ENCODE measurements at places on chromosomes 11 and 22.

DNA sequence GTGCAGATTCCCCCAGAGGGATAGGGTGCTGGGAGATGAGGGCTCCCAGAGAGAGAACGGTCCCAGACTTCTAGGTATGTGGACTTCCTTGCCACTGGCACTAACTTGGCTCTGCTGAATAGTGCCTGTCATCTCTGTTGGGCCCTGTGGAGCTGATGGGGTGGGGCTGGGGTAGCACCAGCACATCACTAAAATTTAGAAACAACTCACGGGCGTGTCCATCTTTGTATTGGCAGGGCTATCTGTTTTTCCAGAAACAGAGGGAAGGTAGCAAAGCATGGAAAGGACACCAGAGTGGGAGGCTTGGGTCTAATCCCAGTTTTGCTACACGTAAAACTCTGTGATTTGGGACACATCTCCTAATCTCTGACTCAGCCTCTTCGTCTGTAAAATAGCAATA, 25.8 kb downstream of the SWAP70 start:
- DNase-seq, result no peak

DNA sequence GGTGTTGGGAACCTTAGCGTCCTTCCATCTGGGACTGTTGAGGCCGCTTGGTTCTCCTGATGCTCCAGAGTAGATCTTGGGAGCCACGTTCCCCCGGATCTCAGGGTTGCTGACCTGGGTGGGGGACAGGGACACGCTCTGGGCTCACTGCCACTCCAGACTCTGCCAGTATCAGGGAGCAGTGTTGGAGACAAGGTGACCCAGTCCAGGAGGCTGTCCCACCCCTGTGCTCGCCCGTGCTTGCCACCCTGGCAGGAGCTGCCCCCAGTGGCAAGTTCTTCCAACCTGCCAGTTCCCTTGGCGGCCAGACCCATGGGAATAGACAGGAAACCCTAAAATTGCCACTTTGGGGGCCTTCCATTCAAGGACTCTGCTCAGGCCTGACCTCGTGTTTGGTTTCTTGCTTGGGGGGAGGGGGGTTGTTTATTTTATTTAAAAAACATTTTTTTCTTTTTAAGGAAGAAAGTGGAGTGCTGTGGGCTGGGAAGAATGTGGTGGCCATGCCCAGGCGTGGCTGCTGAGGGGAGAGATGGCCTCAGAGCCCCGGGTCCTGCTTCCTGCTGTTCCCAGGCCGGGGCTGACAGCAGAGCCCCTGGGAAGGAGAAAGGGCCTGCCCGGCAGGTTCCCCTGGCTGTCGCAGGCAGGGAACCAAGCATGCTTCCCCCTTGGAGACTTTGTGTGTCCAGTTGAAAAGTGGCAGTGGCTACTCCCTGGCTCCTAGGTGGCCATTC, 7.2 kb downstream of the GRK2 start:
- DNase-seq, result no peak

- no peak for DNase-seq
Observed at GRCh38 chr22:37663521-37664140, 5.1 kb downstream of the PDXP start.

DNA sequence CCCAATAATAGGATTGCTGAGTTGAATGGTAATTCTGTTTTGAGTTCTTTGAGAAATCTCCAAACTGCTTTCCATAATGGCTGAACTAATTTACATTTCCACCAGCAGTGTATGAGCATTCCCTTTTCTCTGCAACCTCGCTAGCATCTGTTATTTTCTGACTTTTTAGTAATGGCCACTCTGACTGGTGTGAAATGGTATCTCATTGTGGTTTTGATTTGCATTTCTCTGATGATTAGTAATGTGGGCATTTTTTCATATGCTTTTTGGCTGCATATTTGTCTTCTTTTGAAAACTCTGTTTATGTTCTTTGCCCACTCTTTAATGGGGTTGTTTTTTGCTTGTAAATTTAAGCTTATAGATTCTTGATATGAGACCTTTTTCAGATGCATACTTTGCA, 97.4 kb downstream of the FDX1 start:
- no peak for DNase-seq

DNA sequence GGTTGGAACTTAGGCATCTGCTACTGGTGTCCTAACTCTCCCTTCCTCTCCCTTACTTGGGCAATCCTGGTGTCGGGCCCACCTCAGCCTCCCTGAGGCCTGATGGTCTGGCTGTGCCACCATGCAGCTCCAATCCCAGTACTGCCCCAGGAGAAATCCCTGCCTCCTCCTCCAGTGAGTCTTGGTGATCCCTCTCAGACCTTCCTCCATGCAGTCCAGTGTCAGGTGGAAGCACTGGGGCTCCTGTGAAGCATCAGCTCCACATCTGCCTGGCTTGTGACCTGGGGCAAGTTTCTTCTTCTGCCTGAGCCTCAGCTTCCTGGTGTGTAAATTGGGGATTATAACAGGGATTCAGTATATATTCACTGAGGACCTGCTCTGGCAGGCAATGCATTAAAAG, 1.8 kb upstream of the PELI3 start:
- DNase-seq, result no peak

GRCh38 chr11:15038963-15039362, 34.4 kb upstream of the CALCB start:
- DNase-seq, result no peak

- no peak for DNase-seq
Observed at GRCh38 chr11:69816671-69817070, 2.5 kb downstream of the FGF3 start.

- DNase-seq, result no peak
Observed at GRCh38 chr22:46084943-46085827, 65.1 kb upstream of the PPARA start.

- DNase-seq, result no peak
Observed at GRCh38 chr11:57900320-57900719, 123.4 kb upstream of the OR9Q1 start.

GRCh38 chr11:1881442-1882264, 10.0 kb downstream of the PRR33 start:
- DNase-seq, result no peak

GRCh38 chr22:38109371-38110001, 998 bp downstream of the BAIAP2L2 start:
- DNase-seq, result no peak

- no peak for DNase-seq
Observed at GRCh38 chr11:83674102-83674896, 388.1 kb upstream of the CCDC90B start.

DNA sequence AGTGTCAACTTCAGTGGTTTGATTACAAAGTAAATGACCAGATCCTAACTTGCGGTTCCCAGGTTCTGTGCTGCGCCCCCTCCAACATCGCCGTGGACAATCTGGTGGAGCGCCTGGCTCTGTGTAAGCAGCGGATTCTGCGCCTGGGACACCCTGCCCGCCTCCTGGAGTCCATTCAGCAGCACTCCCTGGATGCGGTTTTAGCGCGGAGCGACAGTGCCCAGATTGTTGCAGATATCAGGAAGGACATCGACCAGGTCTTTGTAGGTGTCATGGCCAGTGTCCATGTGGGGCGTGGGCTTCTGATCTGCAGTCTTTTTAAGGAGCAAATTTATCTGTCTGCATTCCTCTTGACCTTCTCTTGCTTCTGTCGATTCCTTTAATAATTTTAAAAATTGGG, 11.1 kb downstream of the IGHMBP2 start:
- no peak for DNase-seq

GRCh38 chr22:46275455-46276122, 7.8 kb downstream of the TTC38 start:
- DNase-seq, result no peak

DNA sequence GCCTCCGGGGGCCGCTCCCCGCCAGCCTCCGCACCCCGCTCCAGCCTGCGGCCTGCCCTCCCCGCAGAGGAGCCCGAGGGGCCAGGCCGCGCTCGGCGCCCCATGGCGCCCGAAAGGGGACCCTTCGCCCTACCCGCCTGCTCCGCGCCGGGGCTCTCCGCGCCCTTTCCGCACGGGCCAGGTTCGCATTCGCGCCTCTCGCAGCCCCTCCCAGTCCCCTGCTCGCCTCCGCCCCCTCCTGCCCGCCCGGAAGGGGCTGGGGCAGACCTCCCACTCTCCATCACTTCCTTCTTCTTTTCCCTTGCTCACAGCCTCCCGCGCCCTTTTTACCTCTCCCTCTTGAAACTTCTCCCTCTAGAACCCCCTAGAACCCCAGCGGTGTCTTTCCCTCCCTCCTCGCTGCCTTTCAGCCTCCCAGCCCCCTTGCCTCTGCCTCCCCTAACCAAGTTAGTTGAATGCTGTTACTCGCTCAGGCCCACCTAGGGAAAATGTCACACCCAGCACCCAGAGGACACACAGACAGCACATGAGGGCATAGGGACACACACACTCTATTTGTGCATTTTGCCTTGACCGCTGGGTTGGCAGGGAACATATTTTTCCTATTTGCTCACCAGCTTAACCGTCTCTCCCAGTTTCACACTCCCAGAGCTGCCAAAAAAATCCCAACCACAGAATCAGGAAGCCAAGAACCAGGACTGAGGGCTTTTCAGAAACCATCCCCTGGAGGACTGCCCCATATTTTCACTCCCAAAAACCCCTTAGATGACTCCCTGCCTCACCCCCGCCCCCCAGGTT, at the start of gene SLC43A3:
Gene SLC43A3 (minus strand): TSS at position 193 of the 798 bp plus-strand sequence. CDS start 949 bp downstream, outside the sequence.
- DNase-seq, result peak; percentile 84

- DNase-seq, result no peak
Observed at GRCh38 chr11:60910281-60910687, 3.7 kb upstream of the TMEM109 start.

DNA sequence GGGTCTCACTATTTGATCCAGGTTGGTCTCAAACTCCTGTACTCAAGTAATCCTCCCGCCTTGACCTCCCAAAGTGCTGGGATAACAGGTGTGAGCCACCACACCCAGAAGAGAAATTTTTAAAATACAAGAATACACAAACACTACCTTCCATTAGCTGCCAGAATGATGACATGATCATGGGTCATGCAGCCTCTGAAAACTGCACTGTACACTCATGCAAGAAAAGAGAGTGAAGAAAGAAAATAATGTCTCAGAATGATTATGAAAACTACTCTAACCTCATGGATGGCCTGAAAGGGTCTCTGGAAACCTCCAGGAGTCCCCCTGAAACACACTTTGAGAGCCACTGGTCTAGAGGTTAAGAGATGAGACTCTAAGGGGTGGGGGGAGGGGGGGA, 18.8 kb downstream of the VPS37C start:
- no peak for DNase-seq

DNA sequence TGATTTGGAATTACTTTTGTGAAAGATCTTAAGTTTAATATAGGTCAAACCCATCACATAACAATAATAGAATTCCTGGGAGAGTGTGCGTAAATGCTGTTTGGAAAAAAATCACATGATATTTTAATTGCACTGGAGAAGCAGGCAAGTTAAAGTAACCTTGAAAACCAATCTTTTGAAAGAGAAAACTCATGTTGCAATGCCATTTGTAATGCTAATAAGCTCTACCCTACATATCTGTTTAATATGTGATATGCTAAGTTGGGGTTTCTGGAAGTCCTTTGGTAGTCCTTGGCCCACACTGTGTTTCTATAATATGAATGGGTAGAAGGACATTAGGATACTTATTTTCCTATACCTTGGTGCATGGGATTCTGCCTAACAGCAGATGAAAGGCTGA, 370.4 kb downstream of the DDX10 start:
- no peak for DNase-seq

- no peak for DNase-seq
Observed at GRCh38 chr22:50524676-50525103, 708 bp downstream of the SCO2 start.

- no peak for DNase-seq
Observed at GRCh38 chr11:91776655-91777054, 448.0 kb upstream of the FAT3 start.

GRCh38 chr11:107999759-108000455, 8.8 kb upstream of the CUL5 start:
- DNase-seq, result peak; percentile 15
